ENCODE measurements at places on chromosomes 2 and 18.

GRCh38 chr2:235560345-235560744 is 66.5 kb downstream of the AGAP1 start:
- DNase-seq = no peak

DNA sequence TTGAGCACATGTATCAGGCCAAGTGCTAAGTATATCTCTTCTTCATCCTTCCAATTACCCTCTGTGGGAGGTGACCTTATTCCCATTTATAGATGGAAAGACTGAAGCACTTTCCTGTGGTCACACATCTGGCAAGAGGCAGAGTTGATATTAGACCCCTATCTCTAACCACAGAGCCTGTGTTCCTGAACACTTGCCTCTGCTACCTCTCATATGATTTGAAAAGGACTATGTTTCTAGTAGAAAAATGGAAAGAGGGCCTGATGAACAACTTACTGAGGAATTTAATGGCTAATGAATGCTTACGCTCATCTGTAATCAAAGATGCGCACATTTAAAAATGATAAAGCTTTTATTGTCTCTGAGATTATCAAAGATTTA is 46.2 kb upstream of the DYNC2LI1 start:
- DNase-seq = no peak

DNA sequence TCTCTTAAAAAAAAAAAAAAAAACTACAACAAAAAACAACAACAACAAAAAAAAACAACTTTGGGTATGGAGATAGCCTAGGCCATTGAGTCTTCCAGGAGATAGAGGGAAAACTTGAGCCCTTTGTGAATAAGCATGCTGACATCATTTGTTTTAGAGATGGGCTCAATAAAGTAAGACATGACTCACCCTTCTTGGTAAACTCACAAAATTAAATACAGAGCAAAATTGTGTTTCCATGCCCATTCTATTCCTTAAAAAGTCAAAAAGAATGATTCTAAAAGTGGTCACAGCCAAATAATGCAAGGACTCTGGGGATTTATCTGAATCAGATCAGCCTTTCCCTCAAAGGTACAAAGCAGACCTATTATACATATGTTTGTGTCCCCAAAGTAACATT is 117.4 kb downstream of the ETAA1 start:
- no peak for DNase-seq

DNA sequence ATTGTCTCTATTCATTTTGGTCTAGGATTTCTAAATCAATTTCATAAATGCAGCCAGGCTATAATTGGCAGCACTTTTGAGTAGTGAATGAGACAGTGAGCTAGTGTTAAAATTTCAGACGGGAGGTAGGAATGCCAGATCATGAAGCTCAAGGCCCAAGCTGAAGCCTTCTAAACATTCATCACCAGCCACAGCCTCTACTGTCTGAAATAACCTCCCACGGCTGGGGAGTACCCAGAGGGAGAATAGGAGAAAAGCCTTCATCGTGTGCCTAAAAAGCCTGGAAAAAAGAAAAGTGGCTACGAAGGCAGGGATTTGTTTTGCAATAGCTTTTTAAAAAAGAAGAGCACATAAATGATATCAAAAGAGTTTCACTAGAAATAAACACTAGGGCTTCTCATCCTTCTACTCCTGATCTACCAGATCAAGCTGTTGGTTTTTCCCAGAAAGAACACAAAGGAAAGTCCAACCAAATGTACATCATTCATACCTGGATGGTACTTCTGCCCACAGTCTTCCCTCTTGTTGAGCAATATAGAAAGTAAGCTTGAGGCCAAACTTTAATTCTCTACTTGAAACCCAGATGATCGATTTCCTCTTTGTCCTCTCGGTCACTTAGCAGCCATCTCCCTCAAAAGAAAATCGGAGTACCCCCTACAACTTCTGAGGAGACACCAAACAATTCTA is 48.1 kb upstream of the SLC39A10 start:
- DNase-seq = no peak

GRCh38 chr2:54665436-54665856 is 58.0 kb upstream of the EML6 start:
- DNase-seq = no peak

GRCh38 chr18:3450012-3450798 is at the start of gene TGIF1:
TGIF1 (plus strand) TSS chr18:3450172; CDS start chr18:3450490, 318 bp downstream.
- peak; percentile 45 for DNase-seq

All from esophagus squamous epithelium (tissue), 5 donors.